Fibroblast of skin of right quadriceps (primary cell): ENCODE measurements at places on chromosomes 16 and 17.

DNA sequence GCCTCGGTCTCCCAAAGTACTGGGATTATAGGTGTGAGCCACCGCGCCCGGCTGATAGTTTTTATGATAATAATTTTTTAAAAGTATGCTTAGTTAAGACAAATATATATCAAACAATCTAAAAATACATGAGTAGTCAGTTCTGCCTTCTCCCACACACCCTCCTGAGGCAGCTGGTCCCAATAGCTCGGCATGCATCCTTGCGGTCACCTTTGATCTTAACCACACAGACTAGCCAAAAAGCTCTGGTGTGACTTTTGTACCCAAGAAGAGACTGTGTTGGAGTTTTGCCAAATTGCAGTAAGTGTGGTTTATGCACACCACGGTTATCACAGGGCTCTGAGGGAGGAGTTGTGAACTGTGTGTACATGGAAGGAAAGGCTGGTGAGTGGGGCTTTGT is 25.6 kb downstream of the ATP6V0A1 start:
- DNase-seq: no peak

DNA sequence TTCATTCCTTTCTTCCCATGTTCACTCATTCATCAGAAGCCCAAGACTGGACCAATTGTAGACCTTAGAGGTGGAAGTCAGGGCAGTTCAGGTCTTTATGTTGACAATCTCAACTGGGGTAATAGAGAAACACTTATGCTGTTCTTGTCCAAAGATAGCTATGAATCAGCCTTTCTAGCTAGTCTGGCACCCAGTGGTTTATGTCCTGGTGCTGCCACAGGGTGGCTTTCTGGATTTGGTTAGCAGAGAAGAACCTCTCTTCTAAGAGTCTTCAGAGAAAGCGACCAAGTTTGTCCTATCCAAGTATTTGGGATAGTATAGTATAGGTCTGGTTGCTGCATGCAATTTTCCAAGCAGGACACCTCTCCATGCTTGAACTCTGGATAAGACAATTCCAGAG is 83.3 kb downstream of the NOG start:
- no peak for DNase-seq

DNA sequence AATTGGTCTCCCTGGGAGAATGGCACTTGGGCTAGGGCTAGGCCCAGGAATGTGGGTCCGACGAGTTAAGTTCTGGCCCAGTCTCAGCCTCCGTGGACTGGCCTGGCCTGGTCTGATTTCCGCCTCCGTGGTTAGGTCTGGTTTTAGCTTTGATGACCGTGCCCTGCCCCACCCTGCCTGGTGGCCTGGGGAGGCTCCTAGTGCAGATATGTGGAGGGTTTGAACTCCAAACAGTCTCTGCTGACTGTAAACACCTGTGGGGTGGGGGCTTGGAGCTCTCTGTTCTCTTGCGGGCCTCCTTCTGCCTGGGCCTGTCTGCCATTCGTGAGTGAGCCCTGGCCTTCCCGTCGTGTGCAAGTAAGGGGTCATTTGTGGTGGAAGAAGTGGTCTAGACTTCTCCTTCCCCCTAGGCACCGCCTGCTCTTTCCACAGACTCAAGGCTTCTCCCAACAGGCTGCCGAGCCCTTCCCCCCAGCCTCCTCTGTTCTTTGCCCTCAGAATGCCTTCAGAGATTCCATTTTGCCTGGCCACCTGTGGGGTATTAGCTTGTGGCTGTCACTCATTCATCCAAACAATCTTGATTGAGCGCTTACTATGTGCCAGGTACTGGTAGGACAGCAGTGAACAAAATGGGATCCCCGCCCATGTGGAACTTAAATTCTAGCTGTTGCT is 1.6 kb downstream of the ATP6V0C start:
- DNase-seq: no peak

DNA sequence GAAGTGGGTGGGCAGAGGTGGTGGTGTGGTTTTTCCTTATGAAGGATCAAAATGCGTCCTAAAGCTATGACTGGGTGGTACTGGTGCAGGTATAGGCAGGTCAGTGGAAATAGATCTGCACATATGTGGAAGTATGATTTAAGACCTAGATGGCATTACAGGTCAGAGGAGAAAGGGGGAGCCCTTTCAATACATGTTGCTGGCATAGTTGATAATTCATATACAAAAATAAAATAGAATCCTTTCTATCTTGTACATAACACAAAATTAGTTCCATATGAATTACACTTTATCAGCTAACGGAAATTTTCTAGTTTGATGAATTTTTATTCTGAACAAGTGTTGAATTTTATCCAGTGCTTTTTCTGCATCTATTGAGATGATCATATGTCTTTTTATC is 20.8 kb upstream of the PIK3R5 start:
- no peak for DNase-seq

DNA sequence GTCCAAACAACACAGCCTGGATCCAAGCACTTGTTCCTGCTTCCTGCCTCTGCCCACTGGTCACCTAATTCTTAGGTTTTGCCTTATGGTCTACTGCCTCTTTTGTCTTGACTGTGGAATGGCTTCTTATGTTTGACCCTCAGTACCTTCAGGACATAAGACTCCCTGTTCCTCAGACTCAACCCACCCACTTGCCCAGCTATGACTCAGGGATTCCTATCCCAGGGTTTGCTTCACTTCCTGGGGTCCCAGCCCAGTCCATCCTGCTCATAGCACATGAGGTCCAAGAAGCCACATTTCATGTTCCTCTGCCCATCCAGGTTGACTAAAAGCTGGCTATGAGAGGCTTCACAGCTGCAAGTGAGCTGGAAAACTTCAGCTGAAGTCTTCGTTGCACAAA is 320.9 kb upstream of the CDH5 start:
- no peak for DNase-seq

- DNase-seq: no peak
These were observed 1.2 kb downstream of the PRPF8 start for GRCh38 chr17:1683459-1683858.

DNA sequence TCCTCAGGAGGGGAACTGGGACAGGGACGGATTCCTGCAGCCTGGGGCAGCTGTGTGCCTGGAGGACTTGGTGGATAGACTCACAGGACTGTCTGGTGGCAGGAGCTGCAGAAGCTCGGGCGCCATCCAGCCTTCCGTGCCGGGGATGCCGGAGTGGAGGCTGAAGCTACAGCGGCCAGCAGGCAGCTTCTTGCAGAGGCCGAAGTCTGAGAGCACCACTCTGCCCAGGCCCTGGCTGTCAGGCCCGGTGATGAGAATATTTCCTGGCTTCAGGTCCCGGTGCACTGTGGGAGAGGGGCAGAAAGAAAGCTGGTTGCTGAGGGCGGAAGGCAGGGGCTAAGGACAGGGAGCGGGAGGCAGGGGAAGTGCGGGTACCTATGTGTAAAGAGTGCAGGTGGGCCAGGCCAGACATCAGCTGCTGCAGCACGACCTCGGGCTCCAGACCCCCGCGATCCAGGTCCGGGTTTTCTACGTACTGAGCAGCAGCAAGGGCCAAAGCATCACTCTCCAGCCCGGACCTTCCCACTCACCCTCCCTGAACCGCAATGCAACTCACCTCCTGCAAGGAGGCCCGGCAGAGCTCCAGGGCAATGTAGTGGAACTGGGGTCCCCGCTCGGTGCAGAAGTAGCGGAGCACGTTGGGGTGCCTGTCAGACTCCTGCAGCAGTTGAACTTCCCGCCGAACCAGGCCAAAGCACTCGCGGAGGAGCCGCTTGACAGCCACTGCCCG is 16.1 kb downstream of the PLK1 start:
- DNase-seq: peak; percentile 11

- DNase-seq: no peak
These were observed 530 bp downstream of the GSG1L start for GRCh38 chr16:28062847-28063521.

DNA sequence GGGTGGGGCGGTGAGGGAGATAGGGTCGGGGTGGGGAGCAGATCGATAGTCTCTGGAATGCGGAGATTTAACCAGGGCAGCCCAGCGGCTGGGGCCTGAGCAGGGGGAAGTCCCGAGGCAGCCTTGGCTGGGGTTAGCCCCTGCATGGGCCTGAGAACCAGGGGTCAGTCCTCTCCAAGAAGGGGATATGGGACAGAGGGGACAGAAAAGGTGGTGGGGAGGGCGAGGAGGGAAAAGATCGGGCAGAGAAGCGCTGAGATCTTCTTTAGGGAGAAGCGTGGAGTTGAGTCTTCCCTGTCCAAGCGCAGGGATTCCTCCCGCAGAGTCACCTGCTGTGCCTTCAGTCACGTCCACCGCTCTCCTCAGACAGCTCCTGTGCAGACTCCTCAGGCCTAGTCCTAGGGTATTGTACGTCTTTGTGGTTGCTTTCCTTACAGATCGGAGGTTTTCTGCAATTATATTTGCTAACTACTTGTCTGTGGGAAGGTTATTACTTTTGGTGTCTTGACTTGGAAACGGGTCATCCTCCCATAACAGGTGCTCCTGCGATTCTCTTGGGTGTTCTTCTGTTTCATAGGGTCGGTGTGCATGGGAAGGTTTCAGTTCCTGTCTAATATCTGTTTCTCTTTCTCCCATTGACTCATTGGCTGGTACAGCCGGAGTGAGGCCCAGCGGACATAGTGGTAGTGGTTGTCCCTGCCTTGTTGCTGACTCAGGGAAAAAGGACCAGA is 952 bp downstream of the CD300A start:
- DNase-seq: no peak

DNA sequence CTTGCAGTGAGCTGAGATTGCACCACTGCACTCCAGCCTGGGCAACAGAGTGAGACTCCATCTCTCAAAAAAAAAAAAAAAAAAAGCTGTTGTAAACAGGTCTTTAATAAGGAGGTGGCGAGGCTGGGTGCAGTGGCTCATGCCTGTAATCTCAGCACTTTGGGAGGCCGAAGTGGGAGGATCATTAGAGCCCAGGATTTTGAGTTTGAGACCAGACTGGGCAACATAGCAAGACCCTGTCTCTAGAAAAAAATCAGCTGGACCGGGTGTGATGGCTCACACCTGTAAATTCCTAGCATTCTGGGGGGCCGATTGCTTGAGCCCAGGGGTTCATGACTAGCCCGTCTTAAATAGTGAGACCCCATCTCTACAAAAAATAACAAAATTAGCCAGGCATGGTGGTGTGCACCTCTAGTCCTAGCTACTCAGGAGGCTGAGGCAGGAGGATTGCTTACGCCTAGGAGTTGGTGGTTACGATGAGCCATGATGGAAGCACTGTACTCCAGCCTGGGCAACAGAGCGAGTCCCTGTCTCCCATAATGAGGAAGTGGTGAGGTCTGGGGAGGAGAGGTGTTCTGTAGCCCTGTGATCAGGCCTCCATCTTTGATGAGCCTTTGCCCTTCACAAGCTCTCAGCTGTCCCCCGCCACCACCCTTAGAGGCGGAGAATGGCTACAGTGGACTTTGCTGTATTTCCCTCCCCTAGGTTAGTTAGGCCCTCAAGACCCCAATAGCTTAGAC is 36.2 kb downstream of the ZNF778 start:
- DNase-seq: no peak

DNA sequence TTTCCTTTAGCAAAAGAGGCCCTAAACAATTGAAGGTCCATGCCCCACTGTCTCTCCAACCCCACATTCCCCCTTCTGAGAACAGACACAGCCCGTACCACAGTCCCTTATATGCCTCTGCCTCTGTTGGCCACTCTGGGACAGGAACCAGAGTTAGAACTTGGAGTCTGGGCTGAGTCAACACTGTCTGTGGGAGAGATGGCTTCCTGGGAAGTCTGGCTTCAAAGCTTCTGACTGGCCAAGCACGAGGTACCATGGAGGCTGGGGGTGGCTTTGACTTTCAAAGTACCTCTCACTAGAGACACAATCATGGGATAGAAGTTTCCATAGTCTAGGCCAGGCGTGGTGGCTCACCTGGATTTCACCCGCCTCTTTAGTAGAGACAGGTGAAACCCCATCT is 14.9 kb upstream of the SPOP start:
- no peak for DNase-seq

- no peak for DNase-seq
These were observed 23.2 kb upstream of the KIFC3 start for GRCh38 chr16:57825298-57826044.

DNA sequence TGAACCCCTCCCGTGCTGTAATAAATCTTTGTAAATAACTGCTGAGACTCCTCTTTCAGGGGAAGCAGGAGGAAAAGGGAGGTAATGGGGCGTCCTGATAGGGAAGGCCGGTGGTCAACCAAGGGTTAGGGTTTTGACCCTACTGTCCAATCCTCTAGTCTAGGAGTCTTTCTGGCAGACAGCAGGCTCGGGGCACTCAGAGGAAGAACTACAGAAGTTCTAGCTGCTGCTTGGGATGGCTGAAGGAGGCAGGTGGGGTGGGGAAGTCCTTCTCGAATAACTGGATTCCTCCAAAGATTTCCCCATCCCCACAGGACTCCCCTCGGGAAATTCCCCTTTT is 387 bp upstream of the STARD3 start:
- DNase-seq: no peak

- no peak for DNase-seq
These were observed 128.3 kb downstream of the ZNF423 start for GRCh38 chr16:49727611-49728010.

- DNase-seq: no peak
These were observed 34.8 kb downstream of the IST1 start for GRCh38 chr16:71930013-71930563.

DNA sequence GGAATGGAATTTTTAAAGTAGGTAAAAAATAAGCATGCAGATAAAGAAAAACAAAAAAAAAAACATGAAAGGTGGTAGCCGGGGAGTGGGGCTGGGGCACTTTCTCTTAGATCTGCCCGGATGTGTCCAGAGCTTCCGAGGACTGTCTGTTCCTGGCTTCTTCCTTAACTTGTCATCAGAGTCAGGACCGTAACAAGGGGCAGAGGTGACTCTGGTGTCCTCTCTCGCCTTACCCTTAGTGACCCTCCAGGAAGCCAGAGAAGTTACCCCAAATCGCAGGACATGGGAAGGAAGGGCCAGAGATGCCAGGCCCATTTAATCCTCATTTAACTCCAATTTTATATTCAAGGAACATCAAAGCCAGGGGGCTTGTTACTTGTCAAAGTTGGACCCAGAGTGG is 115.5 kb downstream of the ABCC6 start:
- no peak for DNase-seq

DNA sequence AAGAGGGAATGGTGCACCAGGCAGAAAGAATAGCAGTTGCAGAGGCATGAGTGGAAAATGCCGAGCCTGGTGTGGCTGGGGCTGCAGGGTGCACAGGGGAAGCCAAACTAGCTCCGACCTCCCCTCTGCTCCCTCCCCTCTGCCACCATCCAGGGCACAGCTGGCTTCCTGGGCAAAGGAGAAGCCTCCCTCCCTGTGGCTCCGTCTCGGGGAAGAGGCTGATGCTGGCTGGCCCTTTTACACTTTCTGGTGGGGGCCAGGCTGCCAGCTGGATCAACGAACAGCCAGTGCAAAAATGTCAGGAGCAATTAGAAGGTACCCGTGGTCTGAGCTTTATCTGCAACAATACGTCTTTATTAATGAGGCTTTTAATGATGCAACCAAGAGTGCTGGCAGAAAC is 37.1 kb upstream of the KCNJ12 start:
- DNase-seq: no peak
